ENCODE measurements at places on chromosomes 2 and 18.

DNA sequence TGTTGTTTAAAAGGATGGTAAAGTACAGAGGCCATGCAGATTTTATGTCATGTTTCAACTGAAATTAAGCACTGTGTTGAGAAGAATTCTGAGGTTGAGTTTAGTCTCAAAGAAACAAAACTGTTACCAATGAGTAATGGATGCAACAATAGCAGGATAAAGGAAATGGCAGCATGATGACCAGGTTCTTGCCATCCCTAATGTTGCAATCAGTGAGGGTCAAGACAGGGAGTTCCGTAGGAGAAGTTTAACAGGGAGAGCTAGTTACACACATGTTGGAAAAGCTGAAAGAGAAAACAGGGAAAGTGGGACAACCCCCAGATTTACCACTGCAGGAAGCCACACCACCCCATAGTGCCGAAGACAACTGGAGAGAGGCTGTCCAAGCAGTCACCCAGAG, 343.8 kb upstream of the EPHA4 start:
- no peak for DNase-seq

DNA sequence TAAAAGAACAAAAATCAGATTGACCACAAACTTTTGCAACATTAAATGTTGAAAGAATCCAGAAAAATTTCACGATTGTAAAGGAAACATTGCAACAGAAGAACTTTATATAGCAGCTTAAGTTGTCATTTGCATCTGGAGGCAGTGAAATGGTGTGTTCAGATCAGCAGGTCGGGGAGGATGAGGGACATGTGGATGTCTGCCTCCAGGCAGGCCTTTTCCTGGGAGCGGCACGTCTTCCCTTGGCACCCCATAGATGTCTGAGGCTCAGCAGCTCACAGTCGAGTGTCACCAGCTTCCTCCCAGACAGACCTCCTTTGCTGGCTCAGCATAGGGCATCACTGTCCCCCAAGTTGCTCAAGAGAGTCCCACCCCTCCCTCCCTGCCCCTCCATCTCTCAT, 44.3 kb upstream of the ASB1 start:
- DNase-seq = peak; percentile 63

DNA sequence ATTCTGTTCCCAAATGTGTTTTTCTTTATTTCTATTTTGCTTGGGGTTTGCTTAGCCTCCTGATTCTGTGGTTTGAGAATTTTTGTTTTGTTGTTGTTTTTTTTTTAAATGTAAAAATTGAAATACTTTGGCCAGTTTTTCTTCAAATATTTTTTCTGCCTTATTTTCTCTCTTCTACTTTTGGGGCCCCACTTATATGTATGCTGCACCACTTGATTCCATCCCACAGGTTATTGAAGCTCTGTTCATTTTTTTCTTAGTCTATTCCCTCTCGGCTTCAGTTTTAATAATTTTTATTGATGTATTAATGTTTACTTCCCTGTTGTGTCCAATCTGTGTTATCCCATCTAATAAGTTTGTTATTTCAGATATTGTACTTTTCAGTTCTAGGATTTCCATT, 17.7 kb upstream of the VIT start:
- DNase-seq = peak; percentile 24

- DNase-seq = no peak
These were observed 349.9 kb downstream of the TSN start for GRCh38 chr2:122105171-122105876.

DNA sequence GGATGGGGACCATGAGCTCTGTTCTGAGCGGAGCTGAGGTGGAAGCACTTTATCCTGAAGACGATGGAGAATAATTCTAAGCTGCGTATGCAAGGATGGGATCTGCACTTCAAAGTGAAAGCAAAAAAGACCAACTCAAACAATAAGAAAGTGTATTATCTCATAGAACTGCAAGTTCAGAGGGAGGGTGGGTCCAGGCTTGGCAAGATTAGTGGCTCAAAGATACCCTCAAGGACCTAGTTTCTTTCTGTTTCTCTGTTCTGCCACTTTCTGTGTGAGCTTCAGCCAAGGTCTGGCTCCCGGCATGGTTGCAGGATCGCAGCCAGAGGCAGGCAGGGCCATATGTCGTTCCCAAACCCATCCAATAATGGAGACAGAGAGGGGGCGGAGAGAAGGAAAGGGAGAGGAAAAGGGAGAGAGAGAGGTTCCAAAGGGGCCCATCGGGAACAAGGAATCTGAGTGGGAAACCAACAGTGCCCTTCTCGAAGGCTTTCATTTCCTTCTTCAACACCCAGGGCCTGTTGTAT, 169.2 kb upstream of the NCK2 start:
- DNase-seq = no peak

DNA sequence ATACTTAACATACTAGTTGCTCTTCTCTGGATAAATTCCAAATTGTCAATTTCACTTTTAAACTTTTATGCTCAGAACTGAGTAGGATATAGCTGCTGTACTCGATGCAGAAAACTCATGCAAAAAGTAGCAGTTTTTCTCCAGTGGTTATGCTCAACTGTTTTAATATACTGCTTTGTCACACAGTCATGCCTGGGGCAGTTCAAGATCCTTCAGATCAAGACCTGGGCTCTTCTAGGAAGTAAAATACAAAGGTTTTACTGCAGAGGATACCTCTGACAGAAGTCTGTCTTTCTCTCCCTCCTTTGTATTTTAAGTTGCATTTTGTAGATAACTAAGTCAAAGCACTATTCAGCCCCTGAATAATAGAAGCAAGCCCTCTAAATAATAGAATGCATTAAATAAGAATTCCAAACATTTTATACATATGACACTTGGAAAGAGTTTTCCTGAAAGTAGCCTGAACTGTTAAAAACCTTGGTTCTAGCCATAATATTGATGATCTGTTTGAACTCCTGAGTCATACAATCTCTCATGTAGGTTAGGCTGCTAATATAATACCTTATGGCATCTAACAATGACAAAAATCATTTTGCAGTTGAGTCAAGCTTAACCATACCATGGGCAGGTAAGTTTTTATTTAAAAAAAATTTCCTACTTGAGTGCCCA, 183.3 kb upstream of the TRIB2 start:
- DNase-seq = no peak

DNA sequence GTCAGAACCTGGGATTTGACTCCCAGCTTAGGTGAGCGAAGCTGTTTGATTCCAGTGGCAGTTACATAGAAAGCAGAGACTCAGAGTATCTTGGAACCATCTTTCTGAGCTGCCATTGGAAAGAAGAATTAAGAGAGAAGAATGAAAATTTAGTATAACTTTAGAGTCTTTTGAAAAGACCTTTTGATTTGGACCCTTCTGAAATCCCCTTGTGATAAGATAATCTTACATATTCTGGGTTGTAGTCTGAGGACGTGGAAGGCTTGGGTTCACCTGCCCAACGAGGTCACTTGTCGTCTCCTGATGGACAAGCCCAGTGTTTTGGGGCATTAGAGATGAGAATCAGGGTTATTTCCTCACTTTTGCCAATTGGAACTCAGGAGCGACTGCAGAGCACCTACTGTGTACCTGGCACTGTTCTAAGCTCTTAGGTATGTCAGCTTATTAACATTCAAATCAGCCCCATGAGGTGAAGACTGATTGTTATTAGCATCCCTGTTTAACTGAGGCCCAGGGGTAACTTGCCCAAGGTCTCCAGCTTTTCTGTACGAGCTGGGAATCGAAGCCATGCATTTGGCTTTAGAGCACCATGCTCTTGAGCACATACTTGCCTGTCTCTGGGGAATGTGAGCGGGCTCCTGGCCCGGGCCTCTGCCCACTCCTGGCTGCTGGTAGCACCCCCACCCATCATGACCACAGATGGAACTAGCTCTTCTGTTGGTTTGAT, 2.9 kb downstream of the HK2 start:
- DNase-seq = no peak

- no peak for DNase-seq
These were observed 53.9 kb upstream of the NRP2 start for GRCh38 chr2:205628422-205628821.

- DNase-seq = no peak
These were observed 314.5 kb upstream of the MMADHC start for GRCh38 chr2:149902081-149902480.

DNA sequence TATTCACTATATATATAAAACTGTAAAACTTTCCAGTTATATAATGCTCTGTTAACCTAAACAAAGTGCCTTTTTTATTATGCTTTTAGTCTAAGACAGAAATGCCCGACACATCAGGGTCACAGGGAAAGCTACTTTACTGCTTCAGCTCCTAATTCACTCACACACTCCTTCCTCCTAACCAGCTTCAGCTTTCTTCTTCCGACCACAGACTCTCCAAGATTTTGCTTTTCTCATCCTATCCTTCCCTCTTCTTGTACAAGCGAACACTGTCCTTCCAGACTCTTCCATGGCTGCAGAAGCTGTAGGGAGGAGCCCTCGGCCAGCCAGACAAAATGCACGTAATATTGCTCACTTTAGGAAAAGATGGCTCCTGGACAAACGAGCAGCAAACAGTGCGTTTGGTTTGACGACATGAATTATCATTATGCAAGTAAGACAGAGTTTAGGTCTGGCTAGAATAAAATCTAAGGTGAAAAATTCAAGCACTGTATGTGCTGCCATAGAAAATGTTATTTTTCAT, 47.5 kb upstream of the HNRNPA3 start:
- peak; percentile 48 for DNase-seq

DNA sequence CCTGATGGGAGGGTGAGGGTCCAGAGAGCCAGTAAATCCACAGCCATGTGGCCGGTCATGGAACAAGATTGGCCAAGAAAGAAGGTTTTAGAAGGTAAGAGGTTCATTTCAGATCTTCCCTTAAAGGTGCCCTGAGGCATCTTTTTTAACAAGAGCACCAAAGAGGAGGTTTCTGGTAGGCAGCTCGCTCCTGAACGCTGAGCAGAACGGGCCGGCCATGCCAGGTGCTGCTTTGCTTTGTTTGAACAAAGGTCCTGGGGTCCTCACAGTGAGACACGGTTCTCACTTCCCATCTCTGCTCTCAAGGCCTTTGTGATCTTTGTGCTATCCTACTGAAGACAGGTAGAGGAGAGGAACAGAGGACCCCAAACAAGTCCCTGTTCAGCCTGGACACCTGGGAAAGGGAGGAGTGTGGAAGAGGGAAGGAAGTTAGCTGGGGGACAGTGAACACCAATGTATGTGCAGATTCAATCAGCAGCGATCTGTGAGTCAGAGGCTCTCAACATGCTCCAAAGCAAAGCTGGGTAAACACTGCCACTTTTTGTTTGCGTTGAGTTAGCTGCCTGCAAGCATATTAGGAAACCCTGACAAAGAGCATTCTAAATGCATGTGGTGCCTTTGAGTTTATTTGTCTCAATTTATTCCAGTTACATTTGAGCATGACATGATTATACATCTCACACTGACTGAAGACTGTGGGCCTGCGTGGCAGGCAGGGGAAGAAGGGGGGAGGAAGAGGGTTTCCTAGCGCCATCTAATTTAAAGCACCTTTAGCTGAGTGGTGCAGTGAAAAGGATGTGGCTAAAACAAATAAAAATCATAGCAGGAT, 102.4 kb downstream of the ASB1 start:
- DNase-seq = no peak

GRCh38 chr18:76390452-76391035, 104.5 kb downstream of the ZNF516 start:
- DNase-seq = no peak

- peak; percentile 21 for DNase-seq
These were observed 33.1 kb upstream of the NPC1 start for GRCh38 chr18:23619388-23619881.

GRCh38 chr2:69952336-69953115, 8.9 kb downstream of the ASPRV1 start:
- no peak for DNase-seq

DNA sequence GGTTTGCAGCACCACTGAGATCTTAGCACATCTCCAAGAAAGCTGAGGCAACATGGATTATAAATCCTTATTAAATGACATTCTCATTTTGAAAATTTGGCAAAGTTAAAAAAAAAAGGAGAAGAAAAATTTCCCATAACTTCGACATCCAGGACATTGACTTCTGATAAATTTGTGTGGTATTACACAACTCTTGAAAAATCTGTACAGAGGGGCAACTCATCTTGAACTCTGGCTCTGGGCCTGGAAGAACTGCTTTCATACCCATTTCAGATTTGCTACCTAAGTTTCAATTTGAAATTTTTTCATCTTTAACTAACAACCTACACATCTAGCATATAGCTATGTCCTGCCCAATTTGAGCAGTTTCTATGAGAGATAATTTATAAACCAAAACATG, 118.0 kb upstream of the UGP2 start:
- DNase-seq = no peak

GRCh38 chr18:36798738-36799473, 29.9 kb downstream of the TPGS2 start:
- DNase-seq = peak; percentile 18

DNA sequence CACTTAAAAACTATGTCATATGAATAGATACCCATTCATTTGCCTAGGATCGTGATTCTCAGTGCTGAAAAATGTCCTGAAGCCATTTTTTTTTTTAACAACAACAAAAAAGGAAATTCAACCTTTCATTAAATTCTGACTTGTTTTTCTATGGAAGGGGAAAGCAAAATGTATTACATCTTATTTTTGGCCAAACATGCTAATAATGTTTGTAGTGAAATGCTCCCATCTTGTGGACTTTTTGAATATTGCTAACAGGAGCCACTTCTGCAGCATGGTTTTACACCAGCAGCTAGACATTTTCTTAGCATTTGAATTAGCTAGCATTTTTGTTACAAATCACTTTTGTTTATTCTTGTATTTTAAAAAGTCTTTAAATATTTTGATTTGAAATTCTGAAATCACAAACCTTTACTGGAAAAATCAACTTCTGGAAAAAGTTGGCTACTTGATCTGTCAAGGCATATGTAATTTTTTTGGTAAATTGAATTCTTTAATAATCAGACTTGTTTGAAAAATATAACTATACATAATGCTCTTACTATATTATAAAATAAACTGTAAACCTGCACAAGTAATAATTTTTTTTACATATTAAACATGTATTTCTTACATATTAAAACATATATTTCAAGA, 75.8 kb downstream of the KIDINS220 start:
- peak; percentile 44 for DNase-seq

DNA sequence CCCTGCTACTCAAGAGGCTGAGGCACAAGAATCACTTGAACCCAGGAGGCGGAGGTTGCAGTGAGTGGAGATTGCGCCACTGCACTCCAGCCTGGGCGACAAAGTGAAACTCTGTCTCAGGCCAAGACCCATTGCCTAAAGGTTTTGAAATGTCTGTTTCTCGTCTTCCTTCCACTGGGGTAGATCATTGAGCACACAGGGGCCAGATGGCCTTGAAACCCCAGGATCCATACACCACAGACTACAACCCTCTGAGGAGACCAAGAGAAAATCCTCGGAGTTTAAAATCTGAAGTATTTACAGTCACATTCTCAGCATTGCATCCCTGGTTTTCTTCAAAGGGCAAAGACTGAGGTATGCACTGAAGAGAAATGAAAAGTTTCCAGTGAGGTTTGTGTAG, 7.1 kb upstream of the EPAS1 start:
- no peak for DNase-seq

GRCh38 chr2:6647046-6647445, 218.7 kb downstream of the CMPK2 start:
- DNase-seq = no peak

All from amniotic epithelial cell (primary cell).